CD4-positive, alpha-beta T cell treated with Interleukin-6 at 100 ng/mL for 8 hours (primary cell): ENCODE measurements at places on chromosomes 3 and 15.

DNA sequence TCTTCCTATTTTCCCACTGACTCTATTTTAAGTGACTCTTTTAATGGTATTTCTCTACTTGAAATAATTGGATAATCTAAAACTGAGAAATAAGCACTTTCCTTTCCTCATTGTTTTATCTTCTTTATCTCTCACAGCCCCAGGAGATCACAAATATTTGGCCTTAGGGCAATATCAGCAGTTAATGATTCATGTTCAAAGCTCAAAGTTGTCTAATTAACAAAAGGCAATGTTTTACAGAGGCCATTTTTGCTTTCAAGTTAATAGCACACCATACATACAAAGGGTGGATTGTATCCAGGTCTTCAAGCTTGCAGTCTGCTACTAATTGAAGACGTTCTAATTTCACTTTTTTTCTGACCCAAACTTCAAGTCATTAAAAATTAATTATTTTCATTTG is 120.1 kb downstream of the LRRN1 start:
- DNase-seq, result no peak

DNA sequence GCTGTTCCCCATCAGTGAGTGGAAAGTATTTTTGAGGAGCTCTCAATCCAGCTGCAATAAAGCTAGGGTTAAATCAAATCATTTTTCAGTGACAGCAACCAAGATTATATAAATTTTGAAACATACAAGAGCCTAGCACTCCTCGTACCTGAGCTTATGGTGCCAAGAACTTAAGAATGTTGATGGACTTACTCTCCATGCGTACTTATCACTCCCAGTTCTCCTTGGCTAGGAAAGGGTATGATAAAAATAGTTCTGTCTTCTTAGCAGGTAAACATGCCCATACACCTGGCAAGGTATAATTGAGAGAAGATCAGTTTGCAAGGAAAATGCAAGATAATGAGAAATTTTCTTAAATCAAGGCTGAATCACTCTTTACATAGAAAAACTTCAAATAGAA is 64.5 kb upstream of the SEMA6D start:
- no peak for DNase-seq

- no peak for DNase-seq
These were observed 28.7 kb downstream of the PFN2 start for GRCh38 chr3:149941946-149942345.

GRCh38 chr3:128603811-128604775 is 46.5 kb downstream of the RPN1 start:
- no peak for DNase-seq

DNA sequence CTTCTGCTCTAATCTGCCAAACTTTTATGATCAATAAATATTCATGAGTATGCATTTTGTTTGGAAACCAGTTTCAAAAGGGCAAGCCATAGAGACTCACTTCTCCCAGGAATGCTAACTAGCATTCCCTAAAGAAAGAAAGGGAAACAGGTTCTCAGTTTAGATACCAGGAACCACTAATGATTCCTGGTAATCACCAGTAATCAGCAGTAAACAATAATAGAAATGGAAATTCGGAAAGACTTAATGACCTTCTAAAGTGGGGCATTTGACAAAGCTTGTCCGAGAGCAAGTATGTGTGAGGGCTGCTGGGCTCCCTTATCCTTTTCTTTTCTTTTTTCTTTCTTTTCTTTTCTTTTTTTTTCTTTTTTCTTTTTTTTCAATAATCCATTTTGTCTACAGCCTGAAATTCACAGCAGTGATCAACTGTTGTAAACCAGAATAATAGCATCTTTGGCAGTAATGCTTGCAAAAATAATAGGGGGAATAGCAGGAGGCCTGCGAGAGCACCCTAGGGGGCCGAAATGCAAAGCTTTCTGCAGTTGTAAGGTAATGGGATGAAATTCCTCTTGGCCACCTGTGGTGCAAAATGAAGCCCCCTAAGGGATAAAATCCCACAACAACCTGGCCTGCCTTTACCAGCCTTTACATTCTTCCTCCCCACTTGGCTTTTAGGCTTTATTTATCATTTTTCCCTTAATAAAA is 253.2 kb downstream of the ZPLD1 start:
- DNase-seq, result no peak

DNA sequence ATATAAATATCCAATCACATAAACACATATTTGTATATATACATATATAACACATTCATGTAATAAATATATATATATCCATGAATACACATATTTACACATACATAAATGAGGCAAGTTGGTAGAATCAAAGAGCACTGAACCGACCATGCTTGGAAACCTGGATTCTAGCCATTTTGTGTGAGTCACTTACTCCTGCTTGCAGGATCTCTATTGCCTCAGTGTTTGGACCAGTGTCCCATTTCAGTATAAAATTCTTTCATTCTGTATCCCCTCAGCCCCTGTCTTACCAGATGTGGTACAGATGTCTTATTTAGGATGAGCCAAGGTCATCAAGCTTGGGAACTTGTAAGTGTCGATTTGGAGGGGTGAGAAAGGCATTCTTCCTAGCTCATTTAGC is 391.4 kb upstream of the FRG2C start:
- DNase-seq, result no peak

DNA sequence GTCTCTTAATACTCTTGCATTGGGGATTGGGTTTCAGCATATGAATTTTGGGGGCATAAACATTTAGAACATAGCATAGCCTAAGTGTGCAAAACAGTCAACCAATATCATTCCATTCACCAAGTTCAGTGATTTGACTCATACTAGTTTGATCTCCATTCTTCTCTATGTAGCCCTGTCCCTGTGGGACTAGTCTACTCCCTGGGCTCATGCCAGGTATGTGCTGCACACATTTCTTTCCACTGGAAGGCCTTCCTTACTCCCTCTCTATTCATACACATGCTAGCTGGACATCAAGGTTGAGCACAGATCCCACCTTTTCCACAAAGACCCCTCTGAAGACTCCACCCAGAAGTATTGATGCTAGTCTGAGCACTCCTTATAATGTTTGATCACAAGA is 5.1 kb downstream of the ZDHHC23 start:
- no peak for DNase-seq

- DNase-seq, result no peak
These were observed 478.3 kb upstream of the TPRG1 start for GRCh38 chr3:188693435-188693834.

- no peak for DNase-seq
These were observed 44.9 kb downstream of the CHD2 start for GRCh38 chr15:92944946-92945521.

GRCh38 chr3:72617424-72618024 is 230.7 kb downstream of the SHQ1 start:
- DNase-seq, result no peak

- no peak for DNase-seq
These were observed 22.3 kb downstream of the CFAP92 start for GRCh38 chr3:128971421-128972100.
